ENCODE measurements at places on chromosomes 16 and 17. TPM values are rescaled to one million over a fixed set of nuclear protein-coding genes. Genes with fewer than 3 reads are reported as not detected.

- no peak for DNase-seq
Observed at GRCh38 chr16:84864326-84864955, 44.7 kb downstream of the CRISPLD2 start.

Gene LRRC75A
- 5.7 TPM for total RNA-seq

DNA sequence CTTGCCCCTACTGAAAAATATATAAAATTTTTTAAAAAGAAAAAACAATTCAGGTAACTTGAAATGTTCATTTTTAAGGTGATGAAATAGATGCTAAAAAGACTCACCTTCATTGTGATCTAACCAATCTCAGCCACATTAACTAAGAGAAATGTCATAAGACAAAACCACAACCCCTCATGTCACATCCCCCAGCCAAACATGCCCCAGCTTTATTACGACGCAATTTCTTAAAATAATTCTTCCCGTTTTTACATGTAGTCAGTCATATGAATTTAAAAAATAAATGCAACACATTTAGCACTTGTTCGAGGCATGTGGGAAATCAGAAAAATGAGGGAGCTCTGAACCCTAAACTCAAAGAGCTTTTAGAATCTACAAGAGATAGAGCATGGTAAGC is 9.5 kb downstream of the AMFR start:
- DNase-seq = no peak

GRCh38 chr17:30476726-30477082 is 504 bp upstream of the GOSR1 start:
- DNase-seq = no peak

DNA sequence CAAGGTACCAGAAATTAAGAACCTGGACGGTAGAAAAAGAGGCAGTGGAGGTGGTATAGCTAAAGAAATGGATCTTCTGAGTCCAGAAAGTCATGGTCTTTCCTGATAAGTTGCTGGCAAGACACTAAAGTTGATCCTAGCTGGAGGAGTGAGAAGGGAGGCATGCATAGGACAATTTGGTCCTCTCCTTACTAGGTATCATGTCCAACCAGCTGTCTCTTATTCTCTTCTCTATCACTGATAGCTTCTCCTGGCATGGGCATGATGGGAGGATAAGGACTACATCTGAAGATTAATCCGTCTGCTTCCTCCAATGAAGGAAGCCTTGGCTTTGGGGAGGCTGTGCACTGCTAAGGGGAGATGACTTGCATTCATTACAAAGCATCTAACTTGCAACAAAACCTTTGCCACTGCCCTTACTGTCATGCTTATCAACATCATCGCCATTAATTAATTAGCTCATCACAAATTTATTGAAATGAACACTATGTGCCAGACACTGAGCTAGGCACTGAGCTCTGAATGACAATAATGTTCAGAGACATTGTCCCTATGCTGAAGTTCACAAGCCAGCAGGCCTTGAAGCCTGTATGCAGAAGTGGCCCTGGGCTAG is 3.1 kb upstream of the FAM117A start:
- no peak for DNase-seq

GRCh38 chr17:6667516-6667915 is 16.0 kb downstream of the C17orf100 start:
- no peak for DNase-seq

GRCh38 chr16:78519896-78520295 is 420.4 kb downstream of the WWOX start:
- no peak for DNase-seq

Gene NAGPA
- total RNA-seq = 30.7 TPM
